ENCODE measurements at places on chromosomes 3 and 15. TPM values are rescaled to one million over a fixed set of nuclear protein-coding genes. Genes with fewer than 3 reads are reported as not detected.

- no peak for DNase-seq
Observed at GRCh38 chr3:57966829-57967228, 41.4 kb upstream of the FLNB start.

DNA sequence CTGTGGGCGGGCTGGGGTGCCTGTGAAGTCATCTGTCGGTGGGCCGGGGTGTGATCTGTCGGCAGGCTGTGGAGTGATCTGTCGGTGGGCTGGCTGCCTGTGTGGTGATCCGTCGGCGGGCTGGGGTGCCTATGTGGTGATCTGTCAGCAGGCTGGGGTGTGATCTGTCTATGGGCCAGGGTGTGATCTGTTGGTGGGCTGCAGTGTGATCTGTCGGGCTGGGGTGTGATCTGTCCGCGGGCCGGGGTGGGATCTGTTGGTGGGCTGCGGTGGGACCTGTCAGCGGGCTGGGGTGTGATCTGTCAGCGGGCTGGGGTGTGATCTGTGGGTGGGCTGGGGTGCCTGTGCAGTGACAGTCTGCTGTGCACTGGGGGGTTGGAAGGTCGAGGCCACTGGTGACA, 204.5 kb downstream of the XXYLT1 start:
- DNase-seq = no peak

DNA sequence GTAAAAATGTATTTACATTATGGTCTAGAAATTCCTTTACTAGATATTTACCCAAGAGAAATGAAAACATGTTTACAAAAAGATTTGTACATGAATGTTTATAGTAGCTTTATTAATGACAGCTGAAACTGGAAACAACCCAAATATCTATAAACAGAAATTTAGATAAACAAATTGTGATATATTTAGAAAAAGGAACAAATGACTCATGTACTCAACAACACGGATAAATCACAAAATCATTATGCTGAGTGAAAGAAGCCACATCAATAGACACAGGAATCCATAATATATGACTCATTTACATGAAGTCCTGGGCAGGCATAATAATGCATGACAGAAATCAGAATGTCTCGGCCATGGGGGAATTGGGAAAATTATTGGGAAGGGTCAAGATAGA, 1020.2 kb downstream of the SQOR start:
- DNase-seq = no peak

GRCh38 chr15:63856711-63857460, 23.1 kb upstream of the HERC1 start:
- DNase-seq = no peak

GRCh38 chr3:6526861-6527260, 334.1 kb upstream of the GRM7 start:
- no peak for DNase-seq

MESP1 gene
- total RNA-seq = 10.5 TPM

DNA sequence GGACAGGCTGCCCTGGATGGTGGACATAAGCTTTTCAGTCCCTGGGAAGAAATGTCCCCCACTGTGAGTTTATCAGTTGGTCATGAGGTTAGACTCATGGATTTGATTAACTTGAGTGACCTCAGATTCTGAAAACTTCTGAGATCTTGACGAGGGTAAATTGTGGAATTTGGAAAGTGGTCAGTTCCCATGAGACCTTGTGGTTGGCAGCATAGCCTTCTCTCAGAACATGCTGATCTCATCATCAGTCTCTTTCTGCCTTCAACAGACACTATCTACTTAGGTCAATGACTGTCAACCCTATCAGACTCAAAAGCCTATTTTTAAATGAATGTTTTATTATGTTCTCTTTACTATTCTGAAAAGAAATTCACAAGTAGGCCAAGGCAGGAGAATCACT, 45.6 kb upstream of the NDUFB4 start:
- no peak for DNase-seq

SPTBN5 gene
- 2.3 TPM for total RNA-seq

GRCh38 chr15:40240619-40241221, 1.9 kb downstream of the PAK6 start:
- DNase-seq = no peak

- no peak for DNase-seq
Observed at GRCh38 chr15:62112081-62112480, 45.3 kb downstream of the C2CD4A start.

DNA sequence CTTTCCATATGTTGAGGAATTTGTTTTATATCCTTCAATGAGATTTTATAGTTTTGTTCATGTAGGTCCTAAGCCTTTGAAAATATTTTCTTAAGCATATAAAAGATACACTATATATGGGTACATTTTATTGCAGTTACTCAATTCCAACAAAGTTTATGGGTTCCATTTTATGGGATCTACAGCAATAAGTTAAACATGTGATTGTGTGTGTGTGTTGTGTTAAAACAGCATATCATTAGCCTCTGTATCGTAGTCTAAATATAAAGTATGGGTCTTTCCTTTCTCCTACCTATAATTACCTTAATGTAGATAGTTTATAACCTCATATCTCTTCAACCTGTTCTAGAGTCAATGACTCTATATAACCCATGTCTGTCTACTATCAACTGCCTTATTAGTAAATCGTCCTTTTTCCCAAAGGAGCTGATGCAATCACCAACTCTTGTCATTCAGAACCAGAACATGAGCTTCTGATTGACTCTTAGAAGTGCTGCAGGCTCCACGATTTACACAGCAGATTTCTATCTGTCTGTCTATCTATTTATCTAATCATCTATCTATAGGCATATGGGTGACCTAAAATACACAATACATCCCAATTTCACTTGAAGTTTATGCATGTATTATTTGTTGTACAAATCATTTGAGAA, 512.6 kb upstream of the CBLB start:
- DNase-seq = no peak

DNA sequence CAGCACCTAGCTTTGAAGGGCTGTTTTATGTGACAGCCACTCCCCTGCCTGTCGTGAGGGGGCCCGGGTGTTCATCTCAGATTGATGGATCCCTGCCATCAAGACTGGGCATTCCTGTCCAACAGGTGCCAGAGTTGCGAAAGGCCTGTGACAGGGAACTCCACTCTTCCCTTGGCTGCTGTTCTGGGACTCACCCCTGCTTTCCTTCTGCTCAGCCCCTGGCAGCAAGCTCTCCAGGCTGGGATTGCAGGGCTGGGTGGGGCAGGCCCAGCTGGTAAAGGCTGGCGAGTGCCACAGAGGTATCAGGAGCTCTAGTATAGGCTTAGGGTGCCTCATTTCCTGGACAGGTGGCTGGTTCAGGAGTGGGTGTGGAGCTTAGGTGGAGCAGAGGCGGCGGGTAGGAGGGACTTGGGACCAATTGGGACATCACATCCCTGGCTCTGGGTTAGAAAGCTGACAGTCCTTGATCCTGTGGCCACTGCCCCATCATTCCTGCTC, at the start of gene PLA2G4B:
TSS of gene PLA2G4B (plus strand) at position 448 of the 498 bp plus-strand sequence. CDS start 67 bp downstream, outside the sequence.
- DNase-seq = peak; percentile 87

NMNAT3 gene
- total RNA-seq = 4.5 TPM

DNA sequence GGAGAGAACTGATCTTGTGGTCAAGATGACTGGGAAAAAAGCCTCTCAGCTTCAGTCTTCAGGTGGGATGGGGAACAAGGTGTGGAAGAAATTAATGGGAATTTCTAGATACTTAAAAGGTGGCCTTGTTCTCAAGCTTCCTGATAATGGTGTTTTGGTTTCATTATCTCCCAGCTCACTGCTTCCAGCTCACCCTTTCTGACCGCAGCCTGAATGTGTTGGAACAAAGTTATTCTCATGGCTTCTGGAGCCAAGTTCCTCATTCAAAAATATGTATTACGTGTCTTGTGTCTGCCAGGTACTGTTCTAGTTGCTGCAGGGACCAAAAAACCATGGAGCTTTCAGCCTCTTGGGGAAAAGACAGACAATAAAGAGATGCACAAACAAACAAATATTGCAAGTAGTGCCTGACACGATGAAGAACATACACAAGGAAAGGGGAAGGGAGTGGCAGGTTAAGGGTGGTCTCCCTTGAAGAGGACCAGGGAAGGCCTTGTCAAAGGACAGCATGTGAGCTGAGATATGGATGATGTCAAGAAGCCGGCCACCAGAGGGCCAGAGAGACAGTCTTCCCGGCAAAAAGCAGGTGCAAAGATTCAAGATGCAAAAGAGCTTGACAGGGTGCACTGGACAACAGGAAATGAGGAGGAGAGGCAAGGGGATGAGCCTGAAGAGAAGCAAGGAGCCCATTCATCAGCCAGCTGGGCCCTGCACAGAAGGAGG, 35.5 kb downstream of the ARRDC4 start:
- DNase-seq = peak; percentile 46

- DNase-seq = peak; percentile 74
Observed at GRCh38 chr3:46943237-46944187, 33.0 kb downstream of the CCDC12 start.

- no peak for DNase-seq
Observed at GRCh38 chr3:100169201-100169920, 55.1 kb upstream of the FILIP1L start.

- no peak for DNase-seq
Observed at GRCh38 chr3:12622335-12622734, 41.6 kb downstream of the RAF1 start.

DNA sequence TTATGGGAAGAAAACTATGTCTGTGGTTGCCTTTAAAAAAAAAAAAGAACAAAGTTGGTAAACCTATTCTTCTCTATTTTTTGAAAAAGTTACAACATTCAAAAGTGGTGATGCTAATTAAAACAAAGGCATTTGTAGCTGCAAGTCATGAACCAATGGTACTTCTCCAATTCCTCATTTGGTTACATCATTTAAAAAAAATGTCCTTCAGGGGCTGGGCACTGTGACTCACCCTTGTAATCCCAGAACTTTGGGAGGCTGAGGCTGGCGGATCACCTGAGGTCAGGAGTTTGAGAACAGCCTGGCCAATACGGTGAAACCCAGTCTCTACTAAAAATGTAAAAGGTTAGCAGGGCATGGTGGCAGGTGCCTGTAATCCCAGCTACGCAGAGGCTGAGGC, 574.6 kb downstream of the VGLL3 start:
- DNase-seq = no peak

STXBP5L gene
- total RNA-seq = 0.22 TPM

AGTR1 gene
- total RNA-seq = 2.4 TPM

DNA sequence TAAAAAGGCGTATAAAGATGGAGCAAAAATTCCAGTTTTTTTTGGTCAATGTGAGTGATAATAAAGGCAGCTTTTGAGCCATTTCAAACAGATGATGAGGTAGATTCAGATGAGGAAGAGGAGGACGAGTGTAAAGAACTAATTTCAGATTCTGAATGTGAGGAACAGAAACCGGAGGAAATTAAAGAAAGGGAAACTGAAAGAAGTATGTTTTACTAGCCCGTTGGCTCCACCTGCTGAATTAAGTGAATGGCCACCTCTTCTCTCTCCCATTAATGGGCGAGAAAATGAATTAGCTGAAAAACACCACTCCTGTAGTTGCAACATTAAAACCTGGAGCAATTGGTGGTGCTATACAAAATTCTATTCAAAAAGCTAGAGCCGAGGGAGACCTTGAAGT, 55.4 kb downstream of the CYP19A1 start:
- no peak for DNase-seq

- no peak for DNase-seq
Observed at GRCh38 chr3:59938828-59939227, 889.0 kb upstream of the CFAP20DC start.

HTR3E gene
- total RNA-seq = 0.52 TPM

DNA sequence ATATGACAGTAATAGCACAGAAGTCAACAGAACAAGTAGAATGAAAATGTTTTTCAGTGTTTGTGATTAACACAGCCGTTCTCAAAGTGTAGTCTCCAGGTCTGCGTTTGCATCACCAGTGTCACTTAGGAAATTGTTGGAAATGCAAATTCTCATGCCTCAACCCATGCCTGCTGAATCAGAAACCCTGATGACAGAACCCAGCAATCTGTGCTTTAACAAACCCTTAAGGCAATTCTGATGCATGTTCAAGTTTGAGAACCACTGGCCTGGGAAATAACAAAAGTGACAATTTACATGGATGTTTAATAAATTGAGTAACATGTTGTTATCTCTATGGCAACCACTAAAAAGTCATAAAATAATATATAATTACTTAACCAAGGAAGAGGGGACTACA, 103.1 kb upstream of the ATP11B start:
- DNase-seq = no peak

KCNH8 gene
- 0.77 TPM for total RNA-seq

- DNase-seq = peak; percentile 47
Observed at GRCh38 chr15:90664650-90665287, 52.4 kb upstream of the BLM start.

RAB43 gene
- 42.6 TPM for total RNA-seq

DNA sequence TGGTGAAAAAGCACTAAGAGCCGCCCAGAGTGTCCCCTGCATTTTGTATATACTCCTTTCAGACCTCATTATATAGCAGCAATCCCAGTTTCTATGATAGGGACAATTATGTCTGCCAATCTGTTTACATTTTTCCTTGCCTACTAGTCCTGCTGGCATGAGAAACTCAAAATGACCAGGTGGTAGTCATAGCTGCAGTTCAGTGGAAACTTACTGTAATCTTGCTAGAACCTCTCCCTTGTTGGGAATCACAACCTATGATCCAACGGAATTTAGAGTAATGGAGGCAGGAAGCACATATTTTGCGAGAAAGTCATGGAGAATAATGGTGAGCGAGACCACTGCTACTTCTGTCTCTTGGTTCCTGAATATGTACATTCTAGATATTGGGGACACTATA, 28.6 kb upstream of the MINAR1 start:
- DNase-seq = no peak

DNA sequence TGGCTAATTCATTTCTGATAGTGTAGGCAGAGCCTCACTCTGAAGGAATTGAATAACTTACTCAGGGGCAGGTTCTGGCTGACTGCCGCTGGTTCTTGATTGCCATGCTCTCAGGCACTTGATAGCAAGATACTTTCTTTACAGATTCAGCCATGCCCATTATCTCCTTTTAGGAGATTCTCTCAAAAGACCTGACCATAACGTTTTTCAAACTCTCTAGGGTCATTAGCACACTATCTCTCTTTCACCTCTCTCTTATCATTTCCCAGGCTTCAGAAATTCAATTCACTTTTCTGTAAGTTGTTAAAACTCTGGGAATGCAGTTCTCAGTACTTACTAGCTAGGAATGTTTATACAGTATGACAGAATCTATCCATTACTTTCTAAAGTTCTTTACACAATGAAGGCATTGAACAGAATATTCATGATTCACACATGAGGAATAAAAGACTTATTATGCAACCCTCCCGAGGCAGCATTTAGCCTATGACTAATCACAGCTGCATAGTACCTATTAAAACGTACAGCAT, 850.3 kb upstream of the CADM2 start:
- no peak for DNase-seq

FANCD2OS gene
- total RNA-seq = not detected

CHRNB4 gene
- 0.24 TPM for total RNA-seq

DNA sequence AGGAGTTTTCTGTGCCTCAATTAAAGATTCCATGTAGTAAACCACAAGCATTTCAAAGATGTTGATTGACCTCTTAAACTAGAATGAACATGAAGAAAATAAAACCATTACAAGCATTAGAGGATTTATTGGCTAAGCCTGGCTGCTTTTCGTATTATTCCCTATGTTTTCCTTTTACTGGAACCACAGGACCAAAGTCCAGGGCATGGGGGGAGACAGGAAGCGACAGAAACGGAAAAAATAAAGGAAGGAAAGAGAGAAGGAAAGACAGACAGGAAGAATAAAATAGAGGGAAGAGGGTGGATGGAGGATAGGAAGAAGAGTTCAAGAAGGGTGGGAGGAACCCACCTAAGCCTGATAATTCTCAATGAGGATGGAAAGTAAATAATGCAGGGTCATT, 169.9 kb downstream of the SHQ1 start:
- no peak for DNase-seq

GP5 gene
- not detected for total RNA-seq

HHLA2 gene
- total RNA-seq = 192 TPM

FGF7 gene
- total RNA-seq = 13.3 TPM

SYNPR gene
- not detected for total RNA-seq

Measured in colonic mucosa (tissue), 4 donors.